Uterine smooth muscle cell (primary cell): ENCODE measurements at places on chromosomes 16 and 17. TPM values are rescaled to one million over a fixed set of nuclear protein-coding genes. Genes with fewer than 3 reads are reported as not detected.

Gene CCL11
- 0.12 TPM in 1 of 2 replicates, not detected in the other for total RNA-seq

Gene KCNH4
- total RNA-seq = not detected in 2 replicates

Gene ELMO3
- 0.55 and 0.62 TPM in 2 replicates for total RNA-seq

Gene ALOX12B
- total RNA-seq = not detected in 2 replicates

Gene KCTD19
- under 0.01 and 0.12 TPM in 2 replicates for total RNA-seq

Gene TBKBP1
- total RNA-seq = 8.7 and 11.1 TPM in 2 replicates

Gene TNFRSF17
- total RNA-seq = not detected in 2 replicates

Gene TOM1L1
- total RNA-seq = 14.9 and 18.0 TPM in 2 replicates

Gene ZNF624
- total RNA-seq = 5.7 and 7.2 TPM in 2 replicates

Gene TNRC6A
- 32.7 and 36.9 TPM in 2 replicates for total RNA-seq

Gene MYH10
- total RNA-seq = 117 and 142 TPM in 2 replicates

Gene SLC13A5
- total RNA-seq = not detected in 2 replicates

Gene PLXDC1
- total RNA-seq = 0.11 TPM in 1 of 2 replicates, not detected in the other

Gene ZSCAN10
- not detected in 2 replicates for total RNA-seq

Gene HS3ST2
- 0.11 and 0.75 TPM in 2 replicates for total RNA-seq

Gene ARL5C
- total RNA-seq = not detected in 2 replicates
